ENCODE measurements at places on chromosomes 1 and 21.

- no peak for DNase-seq
Observed at GRCh38 chr1:22237433-22238093, 94.7 kb upstream of the WNT4 start.

DNA sequence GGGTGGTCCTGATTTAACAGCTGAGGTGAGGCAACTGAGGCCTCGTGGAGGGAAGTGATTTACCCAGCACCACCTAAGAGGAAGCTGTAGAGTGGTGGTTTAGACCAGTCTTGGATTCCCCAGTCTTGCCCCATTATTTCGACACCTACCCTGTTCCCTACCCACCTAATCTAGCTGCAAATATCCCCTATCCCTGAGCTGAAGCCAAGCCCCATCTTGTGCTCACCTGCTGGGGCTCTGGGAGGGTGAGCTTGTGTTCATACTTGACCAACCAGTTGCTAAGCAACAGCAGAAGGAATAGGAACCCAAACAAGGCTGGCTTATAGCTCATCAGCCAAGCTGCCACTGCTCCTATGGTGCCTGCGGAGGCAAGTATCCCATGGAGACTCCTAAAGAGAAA, 2.0 kb downstream of the TEX46 start:
- no peak for DNase-seq

DNA sequence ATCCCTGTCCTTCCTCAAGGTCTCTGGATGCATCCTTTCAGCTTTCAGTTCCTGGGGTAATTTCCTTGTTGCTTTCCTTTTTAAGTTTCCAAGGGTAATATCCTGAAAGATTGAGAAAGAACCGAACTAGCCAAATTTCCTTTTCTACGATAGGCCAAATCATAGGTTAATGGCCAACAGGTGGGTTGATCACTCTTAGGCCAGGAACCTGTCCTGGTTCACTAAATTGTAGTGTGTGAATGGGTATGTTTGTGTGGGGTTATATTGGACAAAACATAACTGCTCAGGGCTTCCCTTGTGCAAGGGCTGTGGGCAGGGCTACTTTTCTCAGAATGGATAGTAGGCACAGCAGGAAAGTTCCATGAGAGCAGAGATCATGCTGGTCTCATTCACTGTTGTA, 17.1 kb downstream of the UBE2T start:
- no peak for DNase-seq

DNA sequence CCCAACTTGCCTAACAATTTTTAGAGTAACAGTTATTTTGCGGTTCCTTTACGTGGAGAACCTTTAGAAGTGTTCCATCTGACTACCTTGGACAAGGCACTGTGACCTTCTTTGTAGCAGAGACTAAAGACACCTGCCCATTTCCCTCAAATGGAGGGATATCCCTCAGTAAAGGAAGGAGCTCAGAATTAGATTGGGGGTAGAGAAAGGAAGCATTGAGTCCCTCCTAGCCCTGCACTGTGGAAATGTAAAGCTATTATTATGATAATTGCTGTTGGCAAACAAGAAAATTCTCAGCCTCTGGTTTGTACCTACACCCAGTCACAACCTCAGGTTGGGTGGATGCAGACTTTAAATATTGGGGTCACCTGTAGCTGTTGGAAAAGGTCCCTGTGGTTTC, 72.6 kb upstream of the MACF1 start:
- no peak for DNase-seq

- DNase-seq: no peak
Observed at GRCh38 chr1:65083263-65083896, 64.6 kb upstream of the AK4 start.

GRCh38 chr1:177385760-177386698, 215.3 kb downstream of the BRINP2 start:
- DNase-seq: no peak

GRCh38 chr1:228666686-228667623, 68.3 kb upstream of the RHOU start:
- DNase-seq: no peak

DNA sequence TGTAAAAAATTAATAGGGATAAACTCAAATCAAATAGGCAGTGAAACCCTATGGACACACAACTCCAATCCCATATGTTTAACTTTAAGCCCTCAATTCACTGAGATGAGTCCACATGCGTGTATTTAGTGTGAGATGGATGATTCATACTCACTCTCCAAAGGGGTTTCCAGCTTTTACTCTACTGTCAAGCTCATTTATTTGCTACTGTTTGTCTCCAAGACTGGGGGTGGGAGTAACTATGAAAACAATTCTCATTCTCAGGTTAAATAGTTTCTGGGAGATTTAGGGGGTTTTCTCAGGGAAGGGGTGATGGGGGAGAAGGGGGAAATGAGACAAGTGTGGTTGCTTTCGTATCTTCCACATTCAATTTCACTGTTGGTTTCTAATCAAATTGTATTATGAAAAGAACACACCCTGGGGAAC, 2.7 kb downstream of the RAB29 start:
- no peak for DNase-seq

DNA sequence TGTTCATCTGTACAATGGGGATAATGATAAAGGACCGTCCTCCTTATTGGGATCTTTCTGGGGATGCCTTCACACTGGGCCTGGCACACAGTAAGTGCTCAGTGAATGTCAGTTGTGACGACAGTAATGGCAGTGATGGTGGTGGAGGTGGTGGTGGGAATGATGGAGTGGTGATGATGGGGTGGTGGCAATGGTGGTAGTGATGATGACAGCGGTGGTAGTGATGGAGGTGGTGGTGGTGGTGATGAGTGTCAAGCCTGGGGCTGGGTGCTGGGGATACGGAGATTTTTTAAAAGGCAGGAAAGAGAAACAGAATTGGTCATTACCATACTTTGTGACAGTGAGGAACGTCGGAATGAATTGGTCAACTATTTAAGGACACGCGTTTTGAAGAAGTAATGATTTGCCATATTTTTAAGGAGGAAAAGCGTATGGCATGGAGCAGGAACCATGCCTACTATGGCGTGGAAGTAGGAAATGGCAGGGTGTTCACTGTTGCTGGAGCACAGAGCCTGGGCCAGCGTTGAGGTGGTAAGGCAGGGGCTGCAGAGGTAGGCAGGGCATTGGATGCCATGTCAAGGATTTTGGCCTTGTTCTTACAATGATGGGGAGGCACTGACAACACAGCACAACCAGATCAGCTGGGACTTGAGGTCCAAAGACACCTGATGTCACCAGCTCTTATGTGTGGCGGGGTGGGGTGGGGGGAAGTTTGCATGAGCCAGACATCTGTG, 128.7 kb downstream of the ACTL8 start:
- no peak for DNase-seq

DNA sequence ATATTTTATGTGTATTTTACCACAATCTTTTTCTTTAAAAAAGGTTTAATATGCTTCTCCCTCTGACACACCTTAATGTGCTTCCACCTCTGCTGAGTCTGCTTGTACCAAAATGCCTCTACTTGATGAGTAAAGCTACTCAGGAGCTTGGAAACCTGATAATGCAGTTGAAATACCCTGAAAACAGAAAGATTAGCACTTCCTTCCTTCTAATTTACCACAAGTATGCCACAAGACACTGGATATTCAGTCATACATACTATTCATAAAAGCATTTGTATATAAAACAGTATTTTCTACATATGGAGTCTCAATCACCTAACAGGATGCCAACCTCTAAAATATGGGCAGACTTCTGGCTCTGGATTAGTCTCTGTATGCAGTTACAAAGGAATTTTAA, 55.0 kb downstream of the SLC35D1 start:
- DNase-seq: no peak
